Naive thymus-derived CD4-positive, alpha-beta T cell (primary cell): ENCODE measurements at places on chromosomes 4 and X.

DNA sequence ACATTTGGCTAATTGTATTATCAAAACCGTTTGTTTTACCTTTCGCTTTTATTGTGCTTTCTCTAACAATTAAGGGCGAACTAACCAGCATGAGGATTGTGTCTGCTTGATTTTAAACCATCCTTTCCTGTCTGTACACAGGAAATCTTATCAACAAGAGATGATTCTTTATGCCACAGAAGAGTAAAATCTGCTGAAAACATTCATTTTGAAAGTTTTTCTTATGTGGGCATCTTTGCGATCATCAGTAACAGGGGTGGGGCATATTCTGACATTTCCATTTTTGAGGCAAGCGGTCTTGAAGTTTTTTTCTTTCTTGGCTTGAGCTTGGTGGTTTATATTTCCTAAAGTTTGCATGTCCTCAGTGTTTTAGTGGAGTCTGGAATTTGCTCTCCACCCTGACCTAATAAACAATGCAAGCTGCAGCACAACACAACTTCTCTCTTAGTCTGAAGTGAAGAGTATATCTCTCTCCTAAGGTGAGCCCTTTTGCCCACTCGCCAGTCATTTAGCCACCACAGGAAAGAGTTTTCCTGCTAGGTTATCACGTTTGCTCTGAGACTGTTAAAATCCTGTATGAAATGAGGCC, 26.6 kb downstream of the NFKB1 start:
- no peaks in the 10 kb centered on the region for H3K27me3 ChIP-seq
- DNase-seq = peak; percentile 65
- peak overlapping the region; percentile 60 for H3K27ac ChIP-seq
- H3K36me3 ChIP-seq = peaks cover 11% of the 10 kb centered on the region
- H3K4me1 ChIP-seq = peaks cover 45% of the 10 kb centered on the region

GRCh38 chr4:152294331-152294730, 241.6 kb downstream of the FBXW7 start:
- H3K4me1 ChIP-seq = no peaks in the 10 kb centered on the region
- no peak for DNase-seq
- H3K36me3 ChIP-seq = no peaks in the 10 kb centered on the region
- H3K27me3 ChIP-seq = no peaks in the 10 kb centered on the region

- no peaks in the 10 kb centered on the region for H3K27me3 ChIP-seq
- peak overlapping the region; percentile 56 for H3K27ac ChIP-seq
- peaks cover 8% of the 10 kb centered on the region for H3K4me1 ChIP-seq
- H3K36me3 ChIP-seq = no peaks in the 10 kb centered on the region
These were observed 709 bp downstream of the GPAT3 start for GRCh38 chr4:83536362-83537272.

- no peak overlapping the region for H3K27ac ChIP-seq
- no peak overlapping the region for H3K4me3 ChIP-seq
- H3K27me3 ChIP-seq = no peaks in the 10 kb centered on the region
- H3K36me3 ChIP-seq = no peaks in the 10 kb centered on the region
- H3K4me1 ChIP-seq = no peaks in the 10 kb centered on the region
These were observed 160.1 kb downstream of the COX18 start for GRCh38 chr4:72909461-72909860.

DNA sequence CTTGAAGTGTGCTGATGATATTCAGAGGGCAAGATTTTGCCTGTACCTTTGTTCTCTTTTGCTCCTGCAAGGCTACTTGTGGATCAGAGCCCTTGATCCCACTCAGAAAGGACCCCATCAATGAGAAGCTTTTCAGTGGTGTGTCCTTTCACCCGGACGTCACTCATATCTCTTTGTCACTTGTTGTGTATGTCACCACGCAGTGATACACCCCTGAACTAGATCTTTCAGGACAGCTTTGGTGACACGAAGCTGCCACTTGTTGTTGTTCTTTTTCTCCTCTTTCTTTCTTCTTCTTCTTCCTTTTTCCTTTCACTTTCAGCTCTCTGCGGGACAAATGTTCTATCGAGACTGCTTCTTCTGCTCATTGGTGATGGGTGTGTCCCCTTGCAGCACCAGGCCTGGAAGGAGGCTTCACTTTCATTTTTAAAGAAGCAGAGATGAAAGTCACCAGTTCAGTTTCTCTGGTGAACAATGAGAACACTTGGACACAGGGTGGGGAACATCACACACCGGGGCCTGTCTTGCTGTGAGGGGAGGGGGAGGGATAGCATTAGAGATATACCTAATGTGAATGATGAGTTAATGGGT, 83.6 kb downstream of the NBDY start:
- H3K27me3 ChIP-seq = no peaks in the 10 kb centered on the region
- peaks cover 30% of the 10 kb centered on the region for H3K4me1 ChIP-seq
- H3K4me3 ChIP-seq = peak overlapping the region; percentile 37
- no peak for DNase-seq

GRCh38 chr4:147782087-147782781, 50.3 kb downstream of the ARHGAP10 start:
- H3K27me3 ChIP-seq = no peaks in the 10 kb centered on the region
- no peaks in the 10 kb centered on the region for H3K4me1 ChIP-seq
- no peak overlapping the region for H3K27ac ChIP-seq
- no peak for DNase-seq
- H3K36me3 ChIP-seq = no peaks in the 10 kb centered on the region
- H3K4me3 ChIP-seq = no peak overlapping the region

- H3K27ac ChIP-seq = no peak overlapping the region
- H3K4me3 ChIP-seq = no peak overlapping the region
- no peaks in the 10 kb centered on the region for H3K36me3 ChIP-seq
- H3K4me1 ChIP-seq = no peaks in the 10 kb centered on the region
- DNase-seq = no peak
- no peaks in the 10 kb centered on the region for H3K27me3 ChIP-seq
These were observed 9.7 kb upstream of the SH3KBP1 start for GRCh38 chrX:19897091-19897490.

DNA sequence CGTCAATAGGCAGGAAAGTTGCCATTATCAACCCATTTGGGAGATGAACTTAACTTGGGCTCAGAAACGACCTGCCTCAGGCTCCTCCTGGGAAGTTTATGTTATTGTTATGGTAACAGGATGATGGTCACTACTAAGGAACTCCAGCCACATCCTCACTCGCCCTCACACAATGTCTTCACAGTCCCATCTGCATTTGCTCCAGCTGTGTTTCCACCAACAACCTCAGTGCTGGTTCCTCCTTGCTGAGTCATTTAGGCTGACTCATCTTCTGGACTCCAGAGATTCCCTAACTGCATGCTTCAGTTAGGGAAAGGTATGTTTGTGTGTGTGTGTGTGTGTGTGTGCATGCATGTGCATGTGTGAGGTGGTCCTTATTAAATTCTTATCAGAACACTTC, 293.4 kb upstream of the BOD1L1 start:
- H3K27me3 ChIP-seq = no peaks in the 10 kb centered on the region
- no peaks in the 10 kb centered on the region for H3K4me1 ChIP-seq
- H3K27ac ChIP-seq = no peak overlapping the region

GRCh38 chr4:82360298-82361177, 13.3 kb downstream of the HNRNPD start:
- no peaks in the 10 kb centered on the region for H3K27me3 ChIP-seq
- H3K36me3 ChIP-seq = peaks cover 33% of the 10 kb centered on the region
- H3K27ac ChIP-seq = peak overlapping the region; percentile 18
- no peak overlapping the region for H3K4me3 ChIP-seq

DNA sequence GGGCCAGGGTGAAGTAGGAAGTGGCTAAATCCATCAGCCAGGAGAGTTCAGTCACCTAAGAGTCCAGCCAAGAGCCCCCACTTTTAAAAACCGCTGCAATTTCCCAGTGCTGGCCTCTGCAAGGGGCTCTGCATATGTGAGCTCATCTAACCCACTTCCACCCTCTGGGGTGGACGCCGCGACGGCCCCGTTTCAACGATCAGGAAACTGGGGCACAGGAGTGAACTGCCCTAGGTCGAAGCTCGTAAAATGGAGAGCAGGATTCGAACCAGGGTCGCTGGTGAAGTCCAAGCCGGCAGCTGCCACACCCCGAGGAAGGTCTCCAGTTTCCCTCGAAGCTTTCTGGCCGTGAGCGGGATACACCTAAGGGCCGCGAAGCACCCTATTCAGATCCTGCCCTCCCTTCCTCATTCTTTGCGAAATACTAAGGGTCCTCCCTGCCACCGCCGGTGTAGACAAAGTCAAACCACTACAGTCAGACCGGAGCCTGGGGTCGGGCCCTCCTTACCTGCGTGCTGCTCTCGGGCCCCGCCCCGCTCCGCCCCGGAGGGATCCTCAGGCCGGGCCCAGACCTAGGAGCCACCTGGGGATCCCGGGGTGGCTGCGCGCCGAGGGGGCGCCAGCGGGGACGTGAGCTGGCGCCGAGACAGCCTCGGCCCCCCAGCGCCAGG, 446 bp downstream of the EVC2 start:
- H3K27ac ChIP-seq = no peak overlapping the region
- no peaks in the 10 kb centered on the region for H3K4me1 ChIP-seq
- no peaks in the 10 kb centered on the region for H3K27me3 ChIP-seq
- no peak overlapping the region for H3K4me3 ChIP-seq

DNA sequence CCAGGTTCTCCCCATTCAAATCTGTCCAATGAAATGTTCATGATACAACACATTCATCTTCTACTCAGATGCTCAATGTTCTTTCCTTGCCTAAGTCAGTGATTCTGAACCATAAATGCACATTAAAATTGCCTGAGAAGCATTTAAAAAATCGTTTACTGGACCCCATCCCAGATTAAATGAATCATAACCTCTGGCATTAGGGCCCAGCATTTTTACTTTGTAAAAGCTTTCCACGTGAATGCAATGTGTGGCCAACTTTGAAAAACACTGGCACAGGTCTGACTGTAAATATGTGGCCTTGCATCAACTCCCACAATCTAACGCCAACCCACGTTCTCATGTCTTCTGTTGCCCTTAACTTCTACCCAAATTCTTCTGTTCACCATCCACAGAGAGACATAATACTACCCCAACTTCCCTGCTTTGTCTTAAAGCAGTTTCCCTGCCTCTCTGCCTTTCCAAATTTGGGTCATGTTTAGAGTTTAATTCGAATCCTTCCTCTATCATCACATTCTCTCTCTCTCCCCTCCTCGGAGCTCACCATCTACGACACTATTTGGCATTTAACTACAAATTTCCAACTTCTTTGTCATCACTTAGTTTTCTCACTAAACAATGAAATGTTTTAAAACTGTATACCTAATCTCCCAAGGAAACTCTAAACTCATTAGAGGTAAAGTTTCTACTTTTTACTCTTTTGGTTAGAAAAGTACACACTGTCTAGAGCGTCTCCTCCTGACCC, 78.7 kb downstream of the PRKG2 start:
- no peak for DNase-seq
- H3K36me3 ChIP-seq = no peaks in the 10 kb centered on the region
- no peak overlapping the region for H3K4me3 ChIP-seq
- H3K27ac ChIP-seq = no peak overlapping the region
- no peaks in the 10 kb centered on the region for H3K27me3 ChIP-seq

- no peak overlapping the region for H3K4me3 ChIP-seq
- DNase-seq = no peak
- no peaks in the 10 kb centered on the region for H3K4me1 ChIP-seq
- no peaks in the 10 kb centered on the region for H3K36me3 ChIP-seq
These were observed 177.3 kb upstream of the ETNPPL start for GRCh38 chr4:108940149-108940548.

DNA sequence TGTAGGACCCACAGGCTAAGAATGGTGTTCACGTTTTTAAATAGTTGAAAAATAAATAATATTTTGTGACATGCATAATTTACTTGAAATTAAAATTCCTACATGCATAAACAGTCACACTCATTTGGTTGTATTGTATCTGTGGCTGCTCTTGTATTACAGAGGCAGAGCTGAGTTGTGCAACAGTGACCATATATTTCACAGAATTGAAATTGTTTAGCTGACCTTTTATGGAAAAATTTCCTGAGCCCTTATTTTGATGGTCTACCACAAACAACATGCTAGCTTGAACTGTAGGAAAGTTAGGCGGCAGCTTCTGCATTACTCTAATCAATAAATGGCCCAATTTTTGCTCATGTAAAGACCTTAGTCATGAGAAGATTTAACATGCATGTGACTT, 633.4 kb upstream of the AADAT start:
- no peaks in the 10 kb centered on the region for H3K4me1 ChIP-seq
- H3K27ac ChIP-seq = no peak overlapping the region
- H3K27me3 ChIP-seq = no peaks in the 10 kb centered on the region
- no peaks in the 10 kb centered on the region for H3K36me3 ChIP-seq

DNA sequence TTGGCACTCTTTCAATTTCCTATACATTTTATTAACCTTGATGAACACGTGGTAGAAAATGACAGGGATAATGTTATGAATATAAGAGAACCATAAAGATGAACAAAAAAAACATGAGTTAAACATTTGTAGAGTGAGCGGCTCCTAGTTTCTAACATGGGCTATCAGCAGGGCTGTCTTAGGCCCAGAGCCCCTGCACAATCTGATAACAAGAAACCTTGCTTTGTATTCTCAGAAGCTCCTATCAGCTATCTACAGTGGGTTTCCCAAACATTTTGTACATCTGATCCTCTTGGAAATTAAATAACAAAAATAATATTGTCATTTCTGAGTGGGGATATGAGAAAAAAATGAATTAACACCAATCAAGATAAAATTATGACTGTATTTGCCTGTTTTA, 10.6 kb upstream of the RBPJ start:
- no peak overlapping the region for H3K27ac ChIP-seq
- no peak for DNase-seq
- no peaks in the 10 kb centered on the region for H3K27me3 ChIP-seq
- no peaks in the 10 kb centered on the region for H3K4me1 ChIP-seq

- H3K27me3 ChIP-seq = no peaks in the 10 kb centered on the region
- H3K36me3 ChIP-seq = no peaks in the 10 kb centered on the region
- H3K4me1 ChIP-seq = no peaks in the 10 kb centered on the region
- DNase-seq = no peak
These were observed 793 bp downstream of the NALF2 start for GRCh38 chrX:69504626-69505612.

- H3K4me3 ChIP-seq = peak overlapping the region; percentile 53
- no peak for DNase-seq
- no peaks in the 10 kb centered on the region for H3K36me3 ChIP-seq
- H3K27ac ChIP-seq = peak overlapping the region; percentile 38
- H3K27me3 ChIP-seq = no peaks in the 10 kb centered on the region
These were observed 23.9 kb upstream of the APLN start for GRCh38 chrX:129678614-129679195.
